SK-MEL-5 (cell line): ENCODE measurements at places on chromosomes 7 and 10. TPM values are rescaled to one million over a fixed set of nuclear protein-coding genes. Genes with fewer than 3 reads are reported as not detected.

The WDFY4 gene
- total RNA-seq: not detected in 2 replicates

The VIPR2 gene
- not detected in 2 replicates for total RNA-seq

The SORBS1 gene
- total RNA-seq: 36.6 and 37.0 TPM in 2 replicates

The ADRA2A gene
- total RNA-seq: 0.24 and 0.53 TPM in 2 replicates

The MMP21 gene
- not detected in 2 replicates for total RNA-seq

The SPDYE8 gene
- not detected in 2 replicates for total RNA-seq

The MCM10 gene
- total RNA-seq: 11.6 and 12.5 TPM in 2 replicates

The TLX1 gene
- total RNA-seq: not detected in 2 replicates

The TLL2 gene
- 0.08 and 0.11 TPM in 2 replicates for total RNA-seq

The MNX1 gene
- total RNA-seq: 0.45 and 0.56 TPM in 2 replicates

The PTF1A gene
- total RNA-seq: not detected in 2 replicates

The FEZF1 gene
- 2.1 and 2.7 TPM in 2 replicates for total RNA-seq

The PDZD8 gene
- 8.5 and 14.1 TPM in 2 replicates for total RNA-seq

The CRYGN gene
- total RNA-seq: not detected in 2 replicates

The LIPK gene
- not detected in 2 replicates for total RNA-seq

The UCN3 gene
- not detected in 2 replicates for total RNA-seq

The GRID2IP gene
- total RNA-seq: 0.03 TPM in 1 of 2 replicates, not detected in the other

The LEP gene
- total RNA-seq: not detected in 2 replicates

The TM9SF3 gene
- total RNA-seq: 47.1 and 54.6 TPM in 2 replicates

The TUBAL3 gene
- total RNA-seq: 0.08 TPM in 1 of 2 replicates, not detected in the other

The MRPL43 gene
- 46.3 and 52.9 TPM in 2 replicates for total RNA-seq

The ZMIZ2 gene
- total RNA-seq: 5.3 and 5.4 TPM in 2 replicates

The ZNF487 gene
- 1.7 and 2.9 TPM in 2 replicates for total RNA-seq

The PKD1L1 gene
- total RNA-seq: 0.51 and 0.58 TPM in 2 replicates

The TBX20 gene
- total RNA-seq: 2.5 and 2.8 TPM in 2 replicates
